ENCODE measurements at places on chromosomes 3 and 15. TPM values are rescaled to one million over a fixed set of nuclear protein-coding genes. Genes with fewer than 3 reads are reported as not detected.

Gene IQCF5
- not detected for total RNA-seq

Gene DNAJB8
- not detected for total RNA-seq

Gene ADGRG7
- not detected for total RNA-seq

Gene ASB14
- total RNA-seq = not detected

Gene EFHB
- total RNA-seq = not detected

Gene ZNF80
- total RNA-seq = not detected

Gene GOLGA6L10
- total RNA-seq = 3.0 TPM

DNA sequence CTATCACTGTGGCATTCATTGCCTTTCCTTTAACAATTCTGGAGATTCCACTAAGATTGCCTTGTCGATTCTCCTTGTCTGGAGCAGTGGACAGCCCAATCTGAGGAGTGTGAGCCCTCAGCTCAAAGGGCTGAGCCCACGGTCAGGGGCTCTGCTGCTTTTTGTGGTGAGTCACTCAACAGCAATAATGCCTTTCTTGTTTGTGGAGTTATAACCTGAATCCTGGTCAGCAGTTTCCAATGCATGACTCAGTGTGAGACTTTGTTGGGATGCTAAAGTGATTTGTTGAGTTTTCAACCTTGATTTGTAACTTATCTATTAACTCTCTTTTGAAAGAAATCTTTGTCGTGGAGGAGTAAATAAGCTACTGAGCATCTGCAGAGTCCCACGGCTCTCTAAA, 183.5 kb downstream of the TJP1 start:
- DNase-seq = no peak
- H3K27me3 ChIP-seq = no peaks in the 10 kb centered on the region
- no peaks in the 10 kb centered on the region for H3K4me1 ChIP-seq
- H3K27ac ChIP-seq = no peak overlapping the region

DNA sequence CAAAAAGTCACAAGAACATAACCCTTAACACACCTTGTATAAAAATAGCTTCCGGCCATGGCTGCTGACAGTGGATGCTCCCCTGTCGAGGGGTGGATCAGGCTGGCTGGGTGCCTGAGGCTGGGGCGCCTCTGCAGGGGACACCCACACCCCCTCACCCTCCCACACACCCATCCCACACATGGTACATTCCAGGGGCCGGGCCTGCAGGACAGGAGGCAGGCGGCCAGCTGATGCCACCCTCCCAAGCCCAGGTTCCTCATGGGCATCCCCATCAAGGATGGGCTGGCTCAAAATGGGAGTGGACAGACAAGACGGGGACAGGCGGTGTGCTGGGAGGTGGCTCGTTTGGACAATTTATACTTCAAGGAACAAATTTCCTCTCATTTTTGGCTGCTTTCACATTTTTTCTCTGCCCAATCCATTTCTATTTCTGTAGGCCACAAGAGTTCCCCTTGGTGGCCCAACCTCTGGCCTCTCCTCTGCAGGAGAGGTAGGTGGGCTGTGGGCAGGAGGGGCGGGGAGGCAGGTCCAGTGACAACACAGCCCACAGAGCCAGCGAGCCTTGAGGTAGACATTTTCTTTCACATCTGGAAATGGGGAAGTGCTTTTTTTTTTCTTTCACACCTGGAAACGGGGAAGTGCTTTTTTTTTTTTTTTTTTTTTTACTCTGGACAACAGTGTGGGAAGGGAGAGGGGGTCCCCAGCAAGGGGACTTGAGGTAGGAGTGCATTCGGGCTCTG, 23.3 kb downstream of the RNU5B-1 start:
- peaks cover 3% of the 10 kb centered on the region for H3K4me1 ChIP-seq
- H3K27me3 ChIP-seq = no peaks in the 10 kb centered on the region
- no peak for DNase-seq
- H3K4me3 ChIP-seq = no peak overlapping the region

GRCh38 chr3:31532587-31533168, at the start of gene STT3B:
Gene STT3B, plus strand, starts transcription at chr3:31532925. Its CDS starts 74 bp downstream, at chr3:31532999.
- no peaks in the 10 kb centered on the region for H3K36me3 ChIP-seq
- DNase-seq = peak; percentile 90
- no peaks in the 10 kb centered on the region for H3K27me3 ChIP-seq
- peak within 1 kb of the TSS; percentile 99 for H3K27ac ChIP-seq
- peaks cover 45% of the 10 kb centered on the region for H3K4me1 ChIP-seq

DNA sequence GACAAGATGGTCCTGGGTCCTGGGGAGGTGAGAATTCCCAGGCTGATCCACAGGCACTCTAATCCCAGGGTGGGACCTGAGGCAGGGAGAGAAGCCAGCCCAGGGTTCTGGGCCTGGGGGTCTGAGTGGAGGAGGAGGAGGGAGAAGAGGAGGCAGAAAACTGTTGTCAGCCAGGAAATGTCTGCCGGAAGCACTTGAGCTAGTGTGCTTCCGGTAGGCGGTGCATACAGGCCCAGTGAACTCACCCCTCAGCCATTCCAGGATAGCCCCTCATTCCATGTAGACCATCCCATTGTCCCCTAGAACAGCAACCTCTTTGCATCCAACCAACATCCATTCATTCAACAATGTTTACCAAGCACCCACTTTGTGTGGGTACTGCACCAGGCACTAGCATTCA, 47.9 kb upstream of the LCTL start:
- no peak overlapping the region for H3K4me3 ChIP-seq
- no peaks in the 10 kb centered on the region for H3K36me3 ChIP-seq
- peaks cover 15% of the 10 kb centered on the region for H3K4me1 ChIP-seq

DNA sequence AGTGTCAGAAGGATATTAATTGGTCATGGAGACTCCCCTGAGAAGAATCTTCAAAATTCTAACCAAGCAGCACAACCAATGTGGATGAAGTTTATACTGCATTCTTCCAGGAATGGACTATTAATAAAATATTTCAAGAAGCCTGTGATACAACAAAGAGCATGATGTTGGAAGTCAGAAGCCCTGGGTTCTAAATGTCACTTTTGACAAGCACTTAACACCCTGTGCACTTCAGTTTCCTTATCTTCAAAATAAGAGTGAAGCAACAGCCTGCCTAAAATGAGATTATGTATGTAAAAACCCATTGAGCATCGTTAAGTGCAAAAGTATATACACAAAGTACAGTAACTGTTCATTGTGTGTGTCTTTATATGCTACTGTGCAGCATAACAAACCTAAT, 369.4 kb downstream of the NTRK3 start:
- DNase-seq = no peak
- no peak overlapping the region for H3K27ac ChIP-seq
- H3K36me3 ChIP-seq = no peaks in the 10 kb centered on the region
- no peak overlapping the region for H3K4me3 ChIP-seq
- H3K4me1 ChIP-seq = no peaks in the 10 kb centered on the region
- H3K27me3 ChIP-seq = no peaks in the 10 kb centered on the region

- peak overlapping the region; percentile 79 for H3K27ac ChIP-seq
- no peak overlapping the region for H3K4me3 ChIP-seq
- DNase-seq = peak; percentile 97
- H3K4me1 ChIP-seq = peaks cover 39% of the 10 kb centered on the region
- H3K27me3 ChIP-seq = no peaks in the 10 kb centered on the region
- no peaks in the 10 kb centered on the region for H3K36me3 ChIP-seq
Observed at GRCh38 chr15:84911879-84912660, 27.6 kb downstream of the SLC28A1 start.

- no peak for DNase-seq
- no peaks in the 10 kb centered on the region for H3K27me3 ChIP-seq
- H3K27ac ChIP-seq = no peak overlapping the region
Observed at GRCh38 chr15:47332481-47332880, 384.8 kb upstream of the SEMA6D start.

- H3K36me3 ChIP-seq = no peaks in the 10 kb centered on the region
- no peak overlapping the region for H3K4me3 ChIP-seq
- H3K27me3 ChIP-seq = no peaks in the 10 kb centered on the region
- H3K27ac ChIP-seq = no peak overlapping the region
- no peak for DNase-seq
Observed at GRCh38 chr15:67403428-67404154, 117.3 kb upstream of the C15orf61 start.

- DNase-seq = no peak
- H3K4me1 ChIP-seq = peaks cover 8% of the 10 kb centered on the region
- H3K4me3 ChIP-seq = no peak overlapping the region
- no peak overlapping the region for H3K27ac ChIP-seq
- no peaks in the 10 kb centered on the region for H3K27me3 ChIP-seq
- no peaks in the 10 kb centered on the region for H3K36me3 ChIP-seq
Observed at GRCh38 chr3:113205481-113205880, 5.9 kb upstream of the BOC start.

GRCh38 chr3:180036671-180037455, at the start of gene PEX5L:
Gene PEX5L, minus strand, starts transcription at chr3:180036937. Its CDS starts 338 bp downstream, at chr3:180036599.
- H3K27ac ChIP-seq = no peak within 1 kb of the TSS
- peaks cover 25% of the 10 kb centered on the region for H3K27me3 ChIP-seq
- H3K4me3 ChIP-seq = no peak within 1 kb of the TSS
- no peak for DNase-seq
- H3K4me1 ChIP-seq = peaks cover 8% of the 10 kb centered on the region
- no peaks in the 10 kb centered on the region for H3K36me3 ChIP-seq

DNA sequence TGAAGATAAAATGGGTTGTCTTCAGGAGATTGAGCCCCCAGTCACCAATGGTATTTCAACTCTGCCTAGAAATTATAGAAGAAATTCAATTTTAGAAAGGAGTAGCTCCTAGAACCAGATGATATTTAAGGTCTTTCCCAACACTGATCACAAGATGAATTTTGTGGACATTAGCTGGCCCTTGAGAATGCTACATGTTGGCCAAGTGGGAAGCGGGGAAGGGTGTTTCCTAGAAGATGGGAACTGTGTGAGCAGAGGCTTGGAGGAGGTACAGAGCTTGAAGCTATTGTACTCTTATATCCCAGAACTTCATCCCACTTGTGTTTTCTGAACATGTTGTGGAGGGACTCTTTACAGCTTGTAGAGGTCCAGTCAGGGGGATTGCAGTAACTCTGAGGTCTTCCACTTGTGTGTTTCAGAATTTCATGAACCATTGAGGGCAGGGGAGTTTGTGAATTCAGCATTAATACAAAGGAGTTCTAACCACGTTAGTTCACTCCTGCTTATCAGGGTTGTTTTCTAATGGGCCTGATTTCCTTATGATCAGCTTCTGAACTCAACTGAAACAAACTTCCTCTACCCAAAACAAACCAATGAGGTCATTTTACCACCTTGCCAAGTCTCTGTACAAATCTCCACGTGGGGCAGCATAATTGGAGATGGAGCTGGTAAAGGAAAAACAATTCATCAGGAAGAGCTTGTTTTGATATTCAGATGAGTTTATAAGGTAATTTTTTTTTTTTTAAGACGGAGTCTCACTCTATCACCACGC, 152.6 kb upstream of the TPM1 start:
- H3K36me3 ChIP-seq = no peaks in the 10 kb centered on the region
- peak; percentile 40 for DNase-seq
- peaks cover 49% of the 10 kb centered on the region for H3K4me1 ChIP-seq
- H3K27me3 ChIP-seq = no peaks in the 10 kb centered on the region

DNA sequence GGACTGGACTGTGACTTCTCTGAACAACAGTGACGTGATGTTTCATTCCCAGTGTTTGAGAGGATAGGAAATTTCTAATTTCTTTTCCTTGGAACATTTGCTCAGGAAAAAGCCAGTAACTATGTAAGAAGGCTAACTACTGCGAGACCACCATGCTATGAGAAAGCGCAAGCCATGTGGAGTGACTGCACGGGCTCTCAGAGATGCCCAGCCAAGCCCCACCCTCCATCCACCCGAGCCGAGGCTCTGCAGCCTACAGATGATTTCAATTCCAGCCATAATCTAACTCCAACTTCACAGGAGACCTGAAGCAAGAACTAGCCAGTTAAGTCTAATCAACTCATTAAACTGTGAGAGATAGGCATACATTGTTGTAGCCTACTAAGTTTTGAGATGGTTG, 124.3 kb downstream of the GREM1 start:
- no peaks in the 10 kb centered on the region for H3K27me3 ChIP-seq
- no peaks in the 10 kb centered on the region for H3K36me3 ChIP-seq
- no peak overlapping the region for H3K27ac ChIP-seq
- no peaks in the 10 kb centered on the region for H3K4me1 ChIP-seq

DNA sequence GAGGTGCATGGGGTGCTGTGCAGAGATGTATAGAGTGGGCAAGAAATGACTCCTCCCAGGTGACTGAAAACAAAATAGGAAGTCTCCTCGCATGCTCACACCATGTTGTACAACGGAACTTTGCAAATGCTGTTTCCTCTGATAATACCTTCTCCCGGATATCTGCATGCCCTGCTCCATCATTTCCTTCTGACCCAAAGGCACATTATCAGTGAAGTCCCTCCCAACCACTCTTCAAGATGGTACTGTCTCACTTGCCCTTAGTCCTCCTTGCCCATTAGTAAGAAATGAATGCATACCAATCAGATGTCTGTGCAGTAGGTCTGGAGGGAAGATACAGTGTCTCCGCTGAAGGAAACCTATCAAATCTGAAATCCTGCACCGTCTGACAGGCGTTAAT, 12.0 kb downstream of the TMED3 start:
- no peak for DNase-seq
- no peak overlapping the region for H3K27ac ChIP-seq
- H3K4me3 ChIP-seq = no peak overlapping the region
- peaks cover 54% of the 10 kb centered on the region for H3K36me3 ChIP-seq
- no peaks in the 10 kb centered on the region for H3K27me3 ChIP-seq

- DNase-seq = no peak
- H3K27ac ChIP-seq = no peak overlapping the region
- no peaks in the 10 kb centered on the region for H3K27me3 ChIP-seq
- H3K36me3 ChIP-seq = no peaks in the 10 kb centered on the region
Observed at GRCh38 chr3:86563400-86563970, 427.5 kb downstream of the VGLL3 start.

- H3K4me3 ChIP-seq = no peak overlapping the region
- no peaks in the 10 kb centered on the region for H3K4me1 ChIP-seq
- H3K36me3 ChIP-seq = no peaks in the 10 kb centered on the region
- H3K27me3 ChIP-seq = no peaks in the 10 kb centered on the region
Observed at GRCh38 chr3:71732637-71733036, 7.4 kb upstream of the EIF4E3 start.

- H3K4me3 ChIP-seq = no peak overlapping the region
- H3K27ac ChIP-seq = no peak overlapping the region
- H3K4me1 ChIP-seq = no peaks in the 10 kb centered on the region
- H3K27me3 ChIP-seq = no peaks in the 10 kb centered on the region
Observed at GRCh38 chr3:119125742-119126504, 20.0 kb upstream of the TEX55 start.

DNA sequence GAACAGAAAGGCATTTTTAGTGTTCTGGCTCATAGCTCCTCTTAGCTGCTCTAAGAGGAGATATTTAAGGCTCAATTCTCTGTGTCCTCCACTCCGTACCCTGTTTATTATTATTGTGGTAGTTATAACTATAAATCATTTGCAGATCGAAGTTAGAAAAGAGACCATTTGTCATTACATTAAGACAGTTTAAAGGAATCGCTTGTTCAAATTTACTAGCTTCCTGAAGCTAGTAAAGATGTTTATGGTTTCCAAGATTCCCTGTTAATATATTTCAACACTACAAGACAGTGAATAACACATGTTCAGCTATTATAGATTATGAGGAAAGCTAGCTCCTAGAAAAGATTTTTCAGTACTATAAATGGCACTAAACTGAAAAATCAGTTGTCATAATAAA, 12.6 kb downstream of the ATXN7 start:
- H3K4me3 ChIP-seq = no peak overlapping the region
- DNase-seq = no peak
- H3K36me3 ChIP-seq = no peaks in the 10 kb centered on the region
- no peaks in the 10 kb centered on the region for H3K27me3 ChIP-seq

Data from sigmoid colon (tissue), 7 donors.